Myocyte (in vitro differentiated cells): ENCODE measurements at places on chromosomes 5 and 9. TPM values are rescaled to one million over a fixed set of nuclear protein-coding genes. Genes with fewer than 3 reads are reported as not detected.

DNA sequence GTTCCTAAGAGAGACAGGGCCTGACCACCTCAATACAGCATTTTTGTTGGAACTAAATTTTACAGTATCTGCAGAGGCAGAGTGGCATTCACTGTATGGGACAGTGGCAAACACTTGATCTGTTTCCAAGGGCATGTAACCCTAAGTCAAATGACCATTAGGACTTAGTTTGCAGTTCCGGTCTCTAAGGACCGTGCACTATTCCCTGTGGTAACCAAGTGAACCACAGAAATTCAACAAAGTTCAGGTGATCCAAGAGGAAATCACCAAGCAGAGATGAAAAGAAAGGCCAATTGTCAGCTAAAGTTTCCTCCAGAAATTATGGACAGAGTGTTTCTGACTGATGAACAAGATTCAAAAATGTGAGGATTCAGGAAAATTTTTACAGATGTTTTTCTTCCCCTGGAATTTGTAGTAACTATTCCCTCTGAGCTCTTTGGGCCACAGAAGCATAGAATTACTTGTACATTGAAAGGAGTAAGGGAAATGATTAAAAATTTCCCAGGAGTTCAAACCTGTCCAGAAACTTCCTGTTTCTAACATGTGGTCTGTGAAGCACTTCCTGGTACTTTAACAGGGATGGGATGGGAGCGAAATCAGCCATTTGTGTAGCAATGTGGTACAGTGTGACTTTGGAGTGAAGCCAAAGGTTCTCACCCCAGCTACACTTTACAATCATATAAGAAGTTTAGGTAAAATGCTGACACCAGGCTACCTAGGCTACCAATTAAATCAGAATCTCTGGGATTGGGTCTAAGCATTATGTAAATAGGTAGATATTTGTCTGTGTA, 266.1 kb upstream of the MAP3K1 start:
- no peak for DNase-seq

DNA sequence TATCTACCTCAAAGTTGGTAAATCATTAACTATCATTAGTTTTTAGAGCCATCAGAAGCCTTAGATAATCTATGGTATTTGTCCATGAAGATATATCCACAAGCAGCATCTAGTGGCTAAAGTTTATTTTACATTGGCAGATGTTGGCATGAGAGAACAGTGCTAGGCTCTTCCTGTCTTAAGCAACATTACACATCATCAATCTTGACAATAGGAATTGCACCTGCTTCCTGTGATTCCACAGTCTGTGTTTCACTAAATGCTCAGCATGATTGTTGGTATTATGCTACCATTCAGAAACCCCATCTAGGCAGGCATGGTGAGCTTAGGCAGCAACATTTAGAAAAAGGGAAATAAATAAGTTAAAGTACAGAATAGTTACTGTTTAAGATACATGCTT, 246.6 kb downstream of the SLCO4C1 start:
- DNase-seq, result no peak

The BRINP1 gene
- total RNA-seq, result 0.47 and 1.4 TPM in 2 replicates

DNA sequence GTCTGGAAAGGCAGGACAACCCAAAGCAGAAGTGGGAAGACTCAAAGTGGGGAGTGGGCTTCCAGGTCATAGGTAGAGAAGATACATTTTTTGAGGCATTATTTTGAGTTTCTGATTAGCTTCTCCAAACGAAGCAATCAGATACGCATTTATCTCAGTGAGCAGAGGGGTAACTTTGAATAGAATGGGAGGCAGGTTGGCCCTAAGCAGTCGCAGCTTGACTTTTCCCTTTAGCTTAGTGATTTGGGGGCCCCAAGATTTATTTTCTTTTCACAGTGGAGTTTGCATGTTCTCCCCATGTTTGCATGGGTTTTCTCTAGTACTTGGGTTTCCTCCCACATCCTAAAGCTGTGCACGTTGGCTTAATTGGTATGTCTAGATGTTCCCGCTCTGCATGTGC, 401.9 kb downstream of the ARRDC3 start:
- no peak for DNase-seq

The JMY gene
- total RNA-seq, result 14.9 and 19.8 TPM in 2 replicates

The C9orf153 gene
- total RNA-seq, result 0.45 TPM in 1 of 2 replicates, not detected in the other

DNA sequence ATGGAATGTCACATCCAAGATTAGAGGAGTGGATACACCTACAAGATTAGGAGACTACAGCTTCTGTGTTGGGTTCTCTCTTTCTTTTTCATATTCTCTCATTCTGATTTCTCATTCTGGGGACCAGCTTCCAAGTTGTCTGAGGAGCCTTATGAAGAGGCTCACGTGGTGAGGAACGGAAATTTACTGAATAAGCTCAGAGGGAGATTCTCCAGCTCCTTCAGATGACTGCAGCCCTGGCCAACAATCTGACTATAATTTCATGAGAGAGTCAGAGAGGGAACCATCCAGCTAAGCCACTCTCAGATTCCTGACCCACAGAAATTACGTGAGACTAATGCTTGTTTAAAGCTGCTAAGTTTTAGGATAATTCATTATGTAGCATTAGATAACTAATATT, 27.1 kb upstream of the TENT2 start:
- DNase-seq, result no peak

GRCh38 chr9:117958726-117959125, 254.5 kb downstream of the TLR4 start:
- DNase-seq, result peak; percentile 6

- DNase-seq, result no peak
Observed at GRCh38 chr5:1318659-1319251, 23.9 kb upstream of the TERT start.

GRCh38 chr9:37984672-37985611, 81.0 kb upstream of the SLC25A51 start:
- DNase-seq, result no peak
